HCEC 1CT (cell line): ENCODE measurements at places on chromosomes 6 and 20.

DNA sequence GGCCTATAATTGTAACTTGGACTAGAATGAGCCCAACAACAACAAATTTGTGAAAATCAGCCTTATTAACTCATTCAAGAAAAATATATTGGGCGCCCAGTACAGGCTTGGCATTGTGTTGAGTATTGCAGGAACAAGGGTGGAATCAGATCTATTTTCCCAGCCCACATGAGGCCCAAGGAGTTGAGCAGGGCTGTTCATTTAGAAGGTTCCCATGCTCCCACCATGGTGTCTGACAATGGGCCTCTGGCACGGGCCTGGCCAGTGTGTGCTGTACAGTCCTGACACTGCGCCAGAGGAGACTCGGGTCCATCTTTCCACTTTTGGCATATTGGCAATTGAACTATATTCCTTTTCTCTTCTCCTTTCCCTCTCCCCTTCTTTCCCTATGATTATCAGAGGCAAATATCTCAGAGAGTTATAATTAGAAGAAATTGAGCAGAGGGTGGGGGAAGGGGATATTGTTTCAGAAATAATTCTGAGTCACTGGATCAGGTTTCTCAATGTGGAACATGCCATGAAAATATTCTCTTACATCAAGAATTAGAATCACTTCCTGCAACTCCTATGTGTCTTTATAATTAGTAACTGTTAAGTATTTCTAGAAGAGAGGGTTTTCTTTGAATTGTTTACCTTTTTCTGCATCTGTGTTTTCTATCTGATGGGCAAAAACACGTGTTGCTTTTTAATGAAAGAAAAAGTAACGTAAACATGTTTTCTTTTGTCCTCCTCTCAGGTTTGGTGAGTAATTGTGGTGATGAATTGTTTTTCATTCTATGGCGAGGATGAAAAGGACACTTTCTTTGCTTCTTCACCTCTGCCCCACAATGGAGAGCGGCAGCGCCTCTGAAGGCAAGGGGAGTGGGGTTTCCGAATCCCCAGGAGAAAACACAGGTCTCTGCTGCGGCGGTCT is 209.4 kb downstream of the FOXA2 start:
- DNase-seq = no peak

GRCh38 chr6:1701668-1702353 is 92.1 kb downstream of the FOXC1 start:
- DNase-seq = peak; percentile 77

GRCh38 chr6:159695984-159696383 is 2.9 kb upstream of the SOD2 start:
- peak; percentile 66 for DNase-seq

DNA sequence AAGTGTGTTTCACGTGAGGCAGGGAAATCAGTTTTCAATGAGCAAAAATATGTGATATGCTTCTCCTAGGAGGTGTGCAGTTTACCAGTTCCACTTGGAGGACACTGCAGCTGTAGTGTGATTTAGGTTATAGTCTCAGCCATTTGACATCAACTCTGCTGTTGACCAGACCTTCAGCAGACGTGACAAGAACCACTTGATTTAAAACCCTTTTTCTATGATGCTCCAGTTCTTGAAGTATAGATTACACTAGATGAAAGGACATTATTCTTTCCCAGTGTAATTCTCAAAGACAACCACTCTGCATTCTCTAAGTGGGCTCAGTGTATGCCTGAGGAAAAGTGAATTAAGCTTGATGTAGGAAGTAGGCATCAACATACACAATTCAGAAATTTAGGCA is 480.8 kb downstream of the TBC1D32 start:
- DNase-seq = no peak

DNA sequence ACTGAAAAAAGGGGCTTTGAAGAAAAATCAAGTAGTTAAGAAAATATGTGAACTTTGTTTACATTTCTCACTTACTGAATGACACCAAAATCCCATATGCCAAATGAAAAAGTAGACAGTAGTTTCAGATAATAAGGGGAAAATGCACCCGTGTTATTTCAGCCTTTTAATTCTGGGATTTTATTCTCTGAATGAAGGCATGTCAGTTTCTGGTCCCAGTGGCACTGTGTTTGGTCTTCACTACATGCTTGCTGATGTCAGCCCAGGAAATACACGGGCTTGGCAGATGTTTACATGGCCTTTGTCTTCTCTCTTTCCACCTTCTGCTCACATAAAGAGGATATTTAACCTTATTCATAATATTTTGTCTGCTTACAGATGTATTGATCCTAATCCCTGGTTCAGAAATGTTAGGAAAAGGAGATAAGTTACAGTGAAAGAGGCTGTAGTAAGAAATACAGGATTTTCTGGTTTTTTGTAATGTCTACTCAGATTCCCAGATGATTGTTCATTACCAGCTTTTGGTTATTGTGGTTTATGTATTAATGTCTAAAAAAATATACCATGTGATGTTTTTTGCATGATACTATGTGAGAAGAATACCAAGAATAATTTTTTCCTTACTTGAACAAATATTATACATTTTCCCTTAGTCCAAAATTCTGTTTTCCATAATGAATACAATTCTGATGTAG is 27.7 kb downstream of the DSE start:
- DNase-seq = peak; percentile 77

DNA sequence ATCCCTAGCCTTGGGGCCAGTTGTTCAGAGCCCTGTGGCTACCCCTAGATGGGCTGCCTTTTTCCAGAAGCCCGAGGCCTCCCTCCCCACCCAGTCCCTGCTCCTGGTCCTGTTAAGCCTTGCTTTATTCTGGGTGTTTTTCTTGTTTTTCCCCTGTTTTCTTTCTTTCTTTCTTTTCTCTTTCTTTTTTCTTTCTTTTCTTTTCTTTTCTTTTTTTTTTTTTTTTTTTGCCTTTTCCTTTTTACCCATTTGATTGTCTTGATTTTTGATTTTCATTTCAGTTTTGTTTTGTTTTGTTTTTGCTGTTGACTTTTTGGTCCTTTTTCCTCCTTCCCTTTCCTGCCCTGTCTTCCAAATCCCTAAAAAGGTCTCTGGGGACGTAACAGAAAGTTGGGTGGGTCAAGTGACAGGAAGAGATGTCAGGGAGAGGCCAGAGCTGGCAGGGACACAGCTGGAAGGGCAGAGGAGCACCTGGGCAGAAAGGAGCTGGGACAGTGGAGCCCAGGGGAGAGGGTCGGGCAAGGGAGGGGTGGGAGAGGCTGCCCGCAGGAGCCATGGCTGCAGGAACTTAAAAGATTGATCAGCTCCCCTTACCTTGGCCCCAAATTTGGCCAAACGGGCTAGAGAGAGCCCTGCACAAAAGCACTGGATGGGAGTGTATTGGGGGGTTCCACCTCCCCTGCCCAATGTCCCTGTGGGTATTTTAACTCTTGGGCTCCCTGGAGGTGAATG is 27.6 kb downstream of the MYH7B start:
- DNase-seq = no peak

- no peak for DNase-seq
These were observed 12.8 kb upstream of the KLHL32 start for GRCh38 chr6:96911751-96912150.

DNA sequence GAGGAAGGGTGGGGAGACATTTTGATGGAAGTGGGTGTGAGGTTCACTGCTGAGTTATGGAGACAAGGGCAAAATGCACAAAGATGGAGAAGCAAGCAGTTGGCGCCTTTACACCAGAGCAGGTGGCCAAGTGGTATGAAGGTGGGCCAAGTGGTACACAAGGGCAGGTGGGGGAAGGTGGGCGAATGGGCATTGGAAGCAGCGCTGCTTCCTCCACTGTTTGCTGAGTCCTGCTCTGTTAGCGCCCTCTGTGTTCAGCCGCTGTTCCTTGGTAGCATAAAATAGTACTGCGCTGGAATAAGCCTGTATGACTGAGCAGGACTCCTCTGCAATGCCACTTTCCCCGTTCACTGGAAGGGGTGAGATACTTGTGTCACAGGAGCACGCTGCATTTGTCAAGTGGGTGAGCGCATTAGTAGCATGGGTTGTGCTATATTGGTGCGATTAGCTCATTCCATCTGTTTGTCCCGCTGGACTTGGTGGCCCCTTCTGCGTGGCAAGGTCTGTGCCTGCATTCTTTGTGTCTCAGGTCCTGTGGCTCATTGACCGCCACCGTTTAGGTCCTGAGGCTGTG is 116.4 kb downstream of the TOX2 start:
- DNase-seq = no peak

GRCh38 chr6:168033791-168034190 is 36.3 kb downstream of the KIF25 start:
- DNase-seq = no peak

DNA sequence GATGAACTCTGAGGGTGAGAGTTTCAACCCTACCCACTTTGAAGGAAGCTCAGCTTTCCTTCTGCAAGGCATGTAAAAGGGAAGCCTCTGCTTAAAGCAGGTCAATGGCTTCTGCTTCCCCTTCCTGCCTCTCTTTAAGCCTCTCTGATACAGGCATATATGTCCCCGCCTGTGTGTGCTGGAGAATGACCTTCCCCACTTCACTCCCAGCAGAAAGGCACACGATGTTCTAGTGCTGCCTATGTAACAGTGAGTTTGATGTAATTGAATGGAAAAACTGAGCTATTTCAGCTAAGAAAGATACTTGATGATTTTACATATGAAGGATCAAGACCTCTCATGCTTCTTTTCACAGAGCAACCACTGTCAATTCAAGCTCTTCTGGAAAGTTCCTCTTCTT is 632.2 kb downstream of the HACE1 start:
- no peak for DNase-seq

GRCh38 chr6:79234150-79235022 is at the start of gene HMGN3:
HMGN3 (minus strand) TSS chr6:79234682.
- peak; percentile 91 for DNase-seq

DNA sequence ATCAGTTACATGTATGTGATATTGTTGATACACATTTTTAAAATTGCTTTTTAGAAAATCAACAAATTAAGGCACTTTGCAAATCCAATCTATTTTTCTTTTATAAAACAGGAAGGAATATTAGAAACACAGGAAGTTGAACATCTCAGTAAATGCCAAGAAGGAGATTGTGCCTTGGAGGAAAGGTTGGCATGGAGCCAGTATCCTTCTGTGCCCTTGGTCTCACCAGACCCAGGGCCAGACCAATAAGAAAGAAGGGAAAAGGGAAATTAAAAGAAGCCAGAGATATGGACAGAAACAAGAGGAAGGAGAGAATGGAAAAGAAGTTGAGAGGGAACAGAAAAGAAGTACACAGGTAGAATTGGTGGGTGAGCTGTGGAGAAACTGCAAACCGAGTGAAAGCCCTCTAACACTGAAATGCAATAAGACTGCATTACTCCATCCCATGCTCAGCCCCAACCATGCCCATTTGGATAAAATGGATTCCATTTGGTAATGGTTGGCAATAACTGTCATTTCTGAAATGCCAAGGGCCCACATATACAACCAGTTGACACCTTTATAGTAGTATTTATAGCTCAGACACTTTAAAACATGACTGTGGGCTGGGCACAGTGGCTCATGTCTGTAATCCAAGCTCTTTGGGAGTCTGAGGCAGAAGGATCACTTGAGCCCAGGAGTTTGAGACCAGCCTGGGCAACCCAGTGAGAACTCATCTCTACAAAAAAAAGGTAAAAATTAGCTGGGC is 133.8 kb downstream of the GMPR start:
- DNase-seq = no peak

DNA sequence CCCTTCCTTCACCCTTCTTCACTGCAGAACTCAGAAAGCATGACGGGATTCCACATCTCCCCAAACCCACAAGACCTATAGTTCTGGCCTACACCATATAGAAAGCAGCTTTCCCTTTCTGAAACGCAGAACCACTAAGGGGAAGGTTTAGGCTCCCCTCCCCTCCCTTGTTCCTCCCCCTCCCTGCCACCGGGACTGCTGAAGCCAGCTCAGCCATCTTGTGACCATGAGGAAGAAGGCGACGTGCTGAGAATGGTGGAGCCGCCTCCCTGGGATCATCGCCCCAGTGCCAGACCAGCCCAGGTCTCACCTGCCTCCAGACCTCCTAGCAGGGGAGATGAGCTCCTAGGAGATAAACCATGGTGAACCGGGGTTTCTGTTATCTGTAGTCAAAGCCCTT is 19.6 kb downstream of the SERPINB6 start:
- DNase-seq = no peak
